Lung (tissue), 17 donors: ENCODE measurements at places on chromosomes 7 and 10. TPM values are rescaled to one million over a fixed set of nuclear protein-coding genes. Genes with fewer than 3 reads are reported as not detected.

Gene EBLN1
- polyA plus RNA-seq = not detected

Gene GPC2
- polyA plus RNA-seq = 0.68 TPM

Gene ZNF212
- 7.0 TPM for polyA plus RNA-seq

Gene HHEX
- 15.3 TPM for polyA plus RNA-seq

Gene AFAP1L2
- polyA plus RNA-seq = 5.6 TPM

Gene ZNF679
- polyA plus RNA-seq = not detected

Gene PSMC2
- polyA plus RNA-seq = 94.9 TPM

Gene PCLO
- polyA plus RNA-seq = 1.0 TPM

Gene PIP4K2A
- 18.2 TPM for polyA plus RNA-seq

Gene SLC18A3
- not detected for polyA plus RNA-seq
